Cardiac muscle cell (in vitro differentiated cells and primary cell): ENCODE measurements at places on chromosomes 4 and X. TPM values are rescaled to one million over a fixed set of nuclear protein-coding genes. Genes with fewer than 3 reads are reported as not detected.
A peak's percentile ranks its signal among the peaks of the same experiment; 100 is the strongest.

DNA sequence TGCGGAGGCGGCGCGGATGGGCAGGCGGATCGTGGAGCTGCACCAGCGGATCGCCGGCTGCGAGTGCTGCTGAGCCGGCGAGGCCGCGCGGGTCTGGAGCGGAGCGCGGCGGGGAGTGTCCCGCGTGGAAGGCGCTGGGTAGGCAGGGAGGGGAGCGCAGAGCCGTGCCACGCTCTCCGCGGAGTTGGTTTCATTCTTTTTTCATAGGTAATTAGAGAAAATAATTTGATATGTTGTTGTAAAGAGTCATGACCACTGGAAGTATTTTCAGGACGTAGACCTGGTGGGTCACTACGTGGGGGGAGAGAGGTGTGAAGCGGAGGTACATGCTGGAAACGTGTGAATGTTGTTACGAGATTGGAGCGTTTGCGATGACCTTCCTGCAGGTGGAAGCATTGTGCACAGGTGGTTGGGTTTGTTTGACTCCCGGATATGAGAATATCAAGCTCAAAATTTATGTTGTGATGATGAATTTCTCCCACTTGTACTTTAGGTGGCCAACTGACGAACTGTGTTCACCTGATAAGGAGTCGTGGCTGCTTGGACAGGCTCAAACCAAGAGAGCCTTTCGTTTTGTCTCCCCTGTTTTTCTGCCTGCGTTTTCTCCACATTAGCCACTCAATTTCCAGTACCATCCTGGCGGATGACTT is 19.1 kb upstream of the S100P start:
- H3K27ac ChIP-seq = peak overlapping the region; percentile 18
- DNase-seq = peak; percentile 24
- no peaks in the 10 kb centered on the region for H3K27me3 ChIP-seq
- peak overlapping the region; percentile 49 for H3K4me3 ChIP-seq
- peaks cover 8% of the 10 kb centered on the region for H3K4me1 ChIP-seq

DNA sequence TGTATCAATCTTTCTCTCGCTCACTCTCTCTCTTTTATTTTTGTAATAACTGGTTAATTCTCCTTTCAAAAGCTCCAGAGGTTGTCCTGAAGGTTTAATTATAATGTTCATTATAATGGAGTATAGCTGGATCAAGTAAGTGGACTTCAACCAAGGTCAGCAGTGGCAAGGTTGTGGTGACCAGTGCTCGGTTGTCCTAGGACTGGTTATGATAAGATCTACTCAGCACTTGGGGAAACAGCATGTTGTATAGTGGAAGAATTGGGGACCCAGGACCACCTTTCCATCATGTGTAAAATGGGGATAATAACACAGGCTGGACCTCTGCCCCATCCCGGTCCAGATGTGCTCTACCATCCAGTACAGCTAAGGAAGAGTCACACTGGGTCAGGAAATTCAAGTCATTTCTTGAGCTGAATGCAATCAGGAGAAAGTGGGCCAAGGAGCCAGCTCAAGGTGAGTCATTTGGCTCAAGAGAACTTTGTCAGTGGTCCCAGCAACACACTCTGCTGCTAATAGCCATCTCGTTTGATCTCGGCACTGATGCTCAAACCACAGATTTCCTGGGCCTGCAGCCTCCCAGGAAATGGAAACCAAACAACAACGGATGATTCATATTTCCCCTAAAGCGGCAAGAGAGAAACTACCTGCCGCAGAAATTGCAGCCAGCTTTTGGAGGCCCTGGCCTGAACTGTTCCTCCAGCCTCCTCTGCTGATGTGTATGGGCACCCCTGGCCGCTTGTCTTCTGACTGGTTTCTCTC is 123.6 kb upstream of the RBPJ start:
- H3K27me3 ChIP-seq = no peaks in the 10 kb centered on the region
- H3K4me1 ChIP-seq = no peaks in the 10 kb centered on the region
- H3K27ac ChIP-seq = no peak overlapping the region
- no peak for DNase-seq

DNA sequence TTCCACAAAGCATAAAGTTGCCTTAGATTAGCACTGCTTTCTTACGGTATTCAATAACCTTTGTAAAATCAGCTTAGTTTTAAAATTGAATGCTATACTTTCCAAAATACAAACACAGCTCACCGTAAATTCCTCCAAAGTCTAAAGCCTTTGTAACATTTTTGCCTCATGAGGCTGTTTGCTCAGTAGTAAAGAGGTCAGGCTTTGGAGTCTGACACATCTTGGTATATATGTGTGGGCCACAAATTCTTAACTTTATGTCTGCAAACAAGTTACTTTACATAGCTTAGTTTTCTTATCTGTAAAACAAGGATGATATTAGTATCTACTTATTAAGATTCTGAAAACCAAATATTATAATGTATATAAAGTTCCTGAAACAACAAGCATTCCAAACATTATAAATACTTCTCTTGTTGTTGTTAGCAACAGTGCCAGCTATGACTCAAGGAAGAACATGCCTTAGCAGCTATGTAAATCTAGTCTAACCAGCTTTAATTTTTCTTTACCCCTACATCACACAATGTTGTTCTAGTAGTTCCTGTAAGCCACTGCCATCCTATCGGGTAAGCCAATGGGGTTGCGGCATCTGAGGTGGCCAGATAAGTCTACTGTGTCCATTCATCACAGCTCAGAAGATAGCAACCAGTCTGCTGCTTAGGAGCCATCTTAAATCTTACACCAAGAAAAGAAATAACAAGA is 709.0 kb downstream of the KLHL13 start:
- H3K27me3 ChIP-seq = no peaks in the 10 kb centered on the region
- no peak overlapping the region for H3K4me3 ChIP-seq
- DNase-seq = no peak
- H3K27ac ChIP-seq = no peak overlapping the region
- no peaks in the 10 kb centered on the region for H3K36me3 ChIP-seq

DNA sequence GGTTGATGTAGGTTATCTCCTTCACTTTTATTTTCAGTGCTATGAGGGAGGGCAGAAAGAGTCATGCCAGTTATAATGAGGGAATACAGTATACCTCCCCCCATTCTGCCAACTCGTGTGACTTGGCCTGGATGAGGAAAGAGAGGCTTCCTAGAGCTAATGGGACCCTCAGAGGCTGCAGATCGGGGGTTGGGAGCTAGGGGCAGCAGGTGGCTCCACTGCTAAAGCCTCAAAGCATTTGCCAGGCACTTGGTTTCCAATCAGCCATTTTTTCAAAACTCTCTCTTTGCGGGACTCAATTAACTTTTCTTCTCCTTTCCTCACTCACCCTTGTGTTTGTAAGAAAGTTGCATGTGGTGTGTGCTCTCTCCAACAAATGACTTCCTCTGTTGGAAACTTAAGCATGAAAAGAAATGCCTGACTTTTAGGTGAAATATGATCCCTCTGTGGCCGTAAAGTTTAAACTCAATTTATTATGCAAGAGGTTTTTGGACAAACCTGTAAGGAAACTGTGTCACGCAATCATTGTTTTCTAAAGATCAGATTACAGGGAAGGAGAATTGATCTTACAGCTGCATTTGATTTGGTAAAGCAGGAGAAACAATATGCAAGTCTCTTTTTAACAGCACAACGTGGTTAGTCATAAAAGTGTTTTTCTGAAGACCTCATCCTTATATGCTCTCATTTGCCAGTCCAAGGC is 7.0 kb downstream of the SFRP2 start:
- no peak for DNase-seq
- H3K27me3 ChIP-seq = peaks cover 6% of the 10 kb centered on the region
- H3K4me3 ChIP-seq = no peak overlapping the region
- H3K4me1 ChIP-seq = no peaks in the 10 kb centered on the region
- H3K27ac ChIP-seq = no peak overlapping the region
- H3K36me3 ChIP-seq = no peaks in the 10 kb centered on the region

- no peaks in the 10 kb centered on the region for H3K36me3 ChIP-seq
- H3K4me1 ChIP-seq = no peaks in the 10 kb centered on the region
- H3K27me3 ChIP-seq = no peaks in the 10 kb centered on the region
These were observed 448.0 kb downstream of the NKX6-1 start for GRCh38 chr4:84051089-84051488.

DNA sequence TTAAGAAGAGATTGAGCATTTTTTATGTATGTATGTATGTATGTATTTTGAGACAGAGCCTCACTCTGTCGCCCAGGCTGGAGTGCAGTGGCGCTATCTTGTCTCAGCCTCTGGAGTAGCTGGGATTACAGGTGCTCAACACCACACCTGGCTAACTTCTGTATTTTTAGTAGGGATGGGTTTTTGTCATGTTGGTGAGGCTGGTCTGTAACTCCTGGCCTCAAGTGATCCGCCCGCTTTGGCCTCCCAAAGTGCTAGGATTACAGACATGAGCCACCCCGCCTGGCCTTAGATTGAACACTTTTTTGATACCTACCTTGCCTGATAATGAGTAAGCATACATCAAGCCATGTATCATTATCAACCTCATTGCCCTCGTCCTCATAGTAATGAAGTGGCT is 2.7 kb downstream of the N4BP2 start:
- peaks cover 10% of the 10 kb centered on the region for H3K4me1 ChIP-seq
- no peak overlapping the region for H3K4me3 ChIP-seq
- no peak overlapping the region for H3K27ac ChIP-seq
- no peak for DNase-seq

GRCh38 chr4:99653916-99654315 is 3.7 kb downstream of the C4orf54 start:
- DNase-seq = no peak
- H3K4me1 ChIP-seq = no peaks in the 10 kb centered on the region
- no peak overlapping the region for H3K27ac ChIP-seq
- no peaks in the 10 kb centered on the region for H3K27me3 ChIP-seq

Gene PITX2
- 1.5 and 4.7 TPM in 2 replicates for total RNA-seq

DNA sequence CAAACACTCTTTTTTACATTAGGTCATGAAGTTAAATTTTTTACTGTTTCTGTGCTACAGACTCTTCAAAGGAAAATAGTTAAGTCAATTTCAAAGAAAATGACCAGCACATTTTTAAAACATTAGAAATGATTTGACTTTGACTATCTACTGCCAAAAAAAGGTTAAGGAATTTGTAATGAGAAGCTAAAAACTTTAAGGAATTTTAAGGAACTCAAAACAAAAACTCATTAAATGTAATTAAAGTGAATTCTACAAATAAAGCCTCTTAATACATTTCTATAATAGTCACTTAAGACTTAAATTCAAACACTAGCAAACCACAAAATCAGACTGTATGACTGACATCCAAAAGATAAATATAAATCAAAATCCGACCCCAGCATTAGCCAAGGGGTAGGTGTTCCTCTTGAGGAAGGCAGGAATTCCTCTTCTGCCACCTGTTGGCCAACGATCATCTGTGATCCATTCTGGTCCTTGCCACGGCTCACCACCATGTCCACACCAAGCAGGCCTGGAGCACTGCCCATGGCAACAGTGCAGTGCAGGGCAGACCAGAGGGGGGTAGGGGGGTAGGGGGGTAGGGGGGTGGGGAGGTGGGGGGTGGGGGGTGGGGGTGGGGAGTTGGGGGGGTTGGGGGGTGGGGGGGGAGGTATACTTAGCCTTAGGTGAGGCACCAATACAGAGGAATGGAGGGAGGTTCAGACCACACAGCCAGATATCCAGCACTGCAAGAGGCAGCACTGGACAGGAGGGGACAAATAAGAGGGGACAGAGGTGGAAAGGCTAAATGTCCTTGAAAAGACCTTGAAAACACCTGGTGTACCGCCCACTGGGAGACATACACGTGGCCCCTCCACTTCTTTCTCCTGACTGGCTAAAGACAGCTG is 287.4 kb downstream of the CHIC1 start:
- no peaks in the 10 kb centered on the region for H3K27me3 ChIP-seq
- DNase-seq = peak; percentile 13
- no peaks in the 10 kb centered on the region for H3K4me1 ChIP-seq
- H3K27ac ChIP-seq = no peak overlapping the region
- no peak overlapping the region for H3K4me3 ChIP-seq
- no peaks in the 10 kb centered on the region for H3K36me3 ChIP-seq

DNA sequence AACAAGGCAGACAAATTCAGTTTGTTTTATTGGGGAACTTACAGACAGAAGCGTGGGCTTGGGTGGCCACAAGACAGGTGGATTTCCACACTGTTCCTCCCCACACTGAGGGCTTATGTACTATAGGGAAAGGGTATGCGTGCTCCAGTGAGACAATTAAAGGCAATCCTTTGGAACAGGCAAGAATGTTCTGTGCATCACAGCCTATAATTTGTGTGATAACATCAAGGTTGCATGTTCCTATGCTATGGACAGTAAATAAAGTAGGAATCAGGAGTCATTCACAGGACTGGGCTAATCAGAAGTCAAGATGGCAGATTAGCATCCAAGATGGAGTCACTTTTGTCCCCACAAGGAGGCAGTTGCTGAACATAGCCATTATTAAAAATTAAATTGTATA is 84.6 kb upstream of the TRIM2 start:
- no peaks in the 10 kb centered on the region for H3K36me3 ChIP-seq
- DNase-seq = no peak
- no peak overlapping the region for H3K4me3 ChIP-seq
- H3K4me1 ChIP-seq = peaks cover 19% of the 10 kb centered on the region
- no peaks in the 10 kb centered on the region for H3K27me3 ChIP-seq

DNA sequence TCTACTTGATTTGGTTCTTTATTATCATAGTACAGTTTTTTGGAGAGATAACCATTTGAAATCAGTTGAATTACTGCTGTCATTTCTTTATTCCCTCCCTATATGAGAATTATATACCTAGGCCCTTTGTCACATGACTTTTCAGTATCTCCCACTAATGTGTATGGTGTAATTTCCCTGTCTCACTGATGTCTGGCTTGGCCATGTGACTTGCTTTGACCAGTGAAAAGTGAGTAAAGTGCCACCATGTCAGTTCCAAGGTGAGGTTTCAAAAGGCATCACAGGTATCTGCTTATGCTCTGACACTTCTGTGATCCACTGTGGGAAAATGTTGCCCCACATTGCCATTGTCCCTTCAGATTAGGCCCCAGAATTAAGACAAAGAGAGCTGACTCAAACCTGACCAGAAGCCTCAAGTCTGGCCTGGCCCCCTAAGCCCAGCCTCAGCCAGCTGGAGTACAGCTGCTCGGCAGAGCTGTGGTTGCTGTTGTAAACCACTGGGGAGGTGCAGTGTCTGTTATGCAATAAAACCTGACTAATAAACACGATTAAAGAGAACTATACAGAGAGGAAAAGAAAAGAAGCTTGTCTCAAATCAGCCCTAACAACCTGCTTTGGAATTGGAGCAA is 27.5 kb downstream of the SETD7 start:
- no peak overlapping the region for H3K27ac ChIP-seq
- H3K36me3 ChIP-seq = peaks cover 16% of the 10 kb centered on the region
- no peaks in the 10 kb centered on the region for H3K4me1 ChIP-seq
- H3K4me3 ChIP-seq = no peak overlapping the region
- H3K27me3 ChIP-seq = no peaks in the 10 kb centered on the region
